Fibroblast of skin of scalp (primary cell): ENCODE measurements at places on chromosomes 2 and 18.

DNA sequence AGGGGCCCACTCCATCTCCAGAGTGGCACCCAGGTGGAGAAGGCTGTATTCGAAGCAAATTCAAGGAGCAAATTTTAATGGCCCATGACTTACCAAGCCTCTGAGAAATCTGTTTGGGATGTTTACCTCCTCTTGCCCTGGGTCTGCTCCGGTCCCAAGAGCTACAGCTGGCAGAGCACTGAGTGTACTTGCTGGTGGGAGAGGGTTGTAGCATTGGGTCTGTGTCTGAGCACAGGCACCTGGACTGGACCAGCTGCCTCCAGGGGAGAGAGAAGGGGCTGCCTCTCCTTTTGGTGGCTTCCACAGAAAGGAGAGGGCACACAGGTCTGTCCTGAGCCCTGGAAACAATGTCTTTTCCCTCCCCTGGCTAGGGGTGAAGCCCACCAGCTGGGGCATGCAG is 9.8 kb downstream of the EN1 start:
- no peak for DNase-seq

DNA sequence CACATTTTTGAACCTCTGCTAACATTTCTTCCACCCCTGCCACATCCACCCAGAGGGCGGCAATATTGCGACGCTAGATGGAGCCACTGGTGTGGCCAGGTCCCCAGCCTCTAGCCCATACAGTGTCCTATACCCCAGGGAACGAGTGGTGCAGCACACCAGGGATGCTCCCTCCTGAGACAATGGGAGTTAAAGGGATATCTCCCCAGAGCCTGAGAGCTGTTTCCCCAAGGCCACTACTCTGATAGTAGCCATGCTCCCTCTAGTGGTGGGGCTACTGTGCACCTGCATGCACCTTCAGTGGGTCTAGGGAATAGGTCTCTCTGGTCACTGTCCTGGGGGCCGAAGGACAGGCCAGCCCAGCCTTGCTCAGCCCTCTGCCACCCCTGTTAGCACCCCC is 336.4 kb upstream of the FSHR start:
- peak; percentile 4 for DNase-seq

DNA sequence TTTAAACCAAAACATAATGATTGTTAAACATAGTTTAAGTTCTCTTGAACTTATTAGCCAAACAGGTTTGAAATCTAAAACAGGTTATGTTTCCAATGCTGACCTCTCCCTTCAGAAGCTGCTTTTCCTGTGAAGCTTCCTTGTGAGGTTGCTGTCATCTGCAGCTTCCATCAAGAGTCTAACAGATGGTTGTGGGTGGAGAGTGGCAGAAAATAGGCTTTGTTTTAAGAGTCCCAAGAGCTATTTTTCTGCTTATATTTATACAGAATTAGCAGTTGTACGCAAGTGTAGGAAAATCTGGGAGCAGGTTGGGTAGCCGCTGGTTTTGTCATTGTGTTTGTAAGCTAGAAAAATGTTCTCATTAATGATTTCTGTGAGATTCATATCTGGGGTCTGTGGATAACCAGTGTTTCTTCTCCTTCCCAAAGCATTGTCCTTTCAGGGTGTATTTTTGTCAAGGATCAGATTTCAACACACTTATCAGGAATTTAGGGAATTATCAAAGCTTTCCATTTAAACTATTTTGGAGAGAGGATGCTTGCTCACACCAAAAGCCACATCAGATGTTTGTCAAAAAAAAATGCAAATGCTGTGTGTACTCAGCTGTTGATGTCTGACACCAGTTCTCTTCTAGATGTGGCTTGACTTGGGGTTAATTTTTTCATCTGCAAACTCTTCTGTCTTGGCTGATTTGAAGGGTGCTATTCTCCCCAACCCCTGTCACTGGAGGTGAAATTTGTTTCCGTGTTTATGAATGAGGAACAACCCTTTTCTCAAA is 78.1 kb upstream of the KIF5C start:
- DNase-seq = no peak

DNA sequence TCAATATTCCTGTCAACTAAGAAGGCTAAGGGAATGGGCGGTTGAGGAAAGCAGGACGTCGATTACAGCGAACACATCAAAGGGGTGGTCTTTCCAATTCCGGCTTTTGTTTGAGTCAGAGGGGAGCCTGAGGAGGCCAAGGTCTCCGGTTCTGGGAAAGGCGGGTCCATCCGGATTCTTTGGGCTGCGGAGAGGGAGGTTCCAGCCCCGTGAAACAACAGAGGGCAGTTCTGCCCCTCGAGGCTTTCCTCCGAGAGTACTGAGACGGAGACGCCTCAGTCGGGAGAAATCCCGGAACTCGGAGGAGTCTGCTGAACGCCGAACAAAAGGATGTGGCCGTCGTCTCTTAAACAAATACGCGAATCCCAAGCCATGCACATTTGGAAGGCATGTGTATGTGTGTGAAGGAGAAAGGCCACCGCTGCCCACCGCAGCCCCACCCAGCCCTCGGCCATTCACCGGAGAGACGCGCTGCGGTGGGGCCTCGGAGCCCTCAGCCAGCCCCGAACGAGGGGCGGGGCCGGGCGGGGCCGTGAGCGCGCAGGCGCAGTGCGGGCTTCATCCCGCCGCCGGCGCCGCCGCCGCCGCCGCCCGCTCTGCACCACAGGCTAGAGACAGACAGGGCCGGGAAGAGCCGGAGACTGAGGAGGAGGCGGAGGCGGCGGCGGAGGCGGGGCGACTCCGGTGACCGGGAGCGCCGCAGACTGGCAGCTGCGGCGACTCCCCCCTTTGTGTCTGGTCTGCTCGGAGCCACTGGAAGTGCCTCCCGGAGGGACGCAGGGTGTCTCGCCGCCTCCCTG is at the start of gene BMPR2:
TSS of gene BMPR2 (plus strand) at position 719 of the 800 bp plus-strand sequence. CDS start 1,148 bp downstream, outside the sequence.
- DNase-seq = peak; percentile 94

GRCh38 chr2:47810850-47811249 is 27.9 kb downstream of the MSH6 start:
- DNase-seq = no peak

DNA sequence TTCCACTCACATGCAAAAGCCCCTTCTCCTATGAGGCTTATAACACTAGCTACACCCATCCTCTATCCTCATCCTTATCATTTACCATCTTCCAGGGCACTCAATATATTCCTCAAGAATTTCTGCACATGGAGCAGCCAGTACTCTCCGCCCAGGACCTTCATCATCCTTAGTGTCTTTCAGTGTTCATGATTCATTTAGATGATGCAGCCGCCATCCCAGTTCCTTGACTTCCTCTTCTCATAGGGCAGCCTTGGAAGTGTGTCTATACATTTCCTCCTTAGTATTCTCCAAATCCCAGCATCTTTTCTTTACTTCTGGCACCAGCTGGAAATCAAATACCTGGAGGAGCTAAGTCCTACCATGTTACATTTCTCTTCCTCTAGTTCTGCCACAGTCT is 3.0 kb upstream of the ITSN2 start:
- DNase-seq = no peak

DNA sequence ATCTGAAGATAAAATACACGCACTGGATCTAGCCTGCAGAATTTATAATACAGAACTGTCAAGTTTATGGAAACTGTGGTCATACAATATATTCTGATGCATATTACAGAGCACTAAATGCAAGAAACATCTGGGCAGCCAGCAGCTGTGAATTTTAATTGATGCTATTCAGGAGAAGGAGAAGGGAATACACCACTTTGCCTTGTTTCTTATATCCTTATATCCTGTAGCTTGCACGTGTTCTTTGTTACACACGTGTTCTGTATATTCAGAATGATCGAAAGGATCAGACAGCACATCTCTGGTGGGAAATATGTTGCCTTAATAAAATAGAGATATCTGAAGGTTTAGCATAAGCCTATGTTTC is 335.8 kb downstream of the AGPS start:
- no peak for DNase-seq

DNA sequence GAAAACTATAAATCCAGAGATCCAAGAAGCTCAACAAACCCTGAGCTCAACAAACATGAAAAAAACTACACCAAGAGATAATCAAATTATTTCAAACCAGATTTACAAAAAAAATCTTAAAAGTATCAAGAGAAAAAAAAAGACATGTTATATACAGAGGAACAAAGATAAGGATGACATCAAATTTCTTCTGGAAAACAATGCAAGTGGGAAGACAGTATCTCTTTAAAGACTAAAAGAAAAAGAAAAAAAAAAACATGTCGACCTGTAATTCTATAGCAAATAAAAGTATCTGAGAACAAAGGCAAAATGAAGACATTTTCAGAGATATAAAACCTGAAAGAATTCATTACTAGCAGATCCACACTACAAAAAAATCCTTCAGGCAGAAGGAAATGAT is 21.3 kb downstream of the TMEM131 start:
- DNase-seq = no peak

DNA sequence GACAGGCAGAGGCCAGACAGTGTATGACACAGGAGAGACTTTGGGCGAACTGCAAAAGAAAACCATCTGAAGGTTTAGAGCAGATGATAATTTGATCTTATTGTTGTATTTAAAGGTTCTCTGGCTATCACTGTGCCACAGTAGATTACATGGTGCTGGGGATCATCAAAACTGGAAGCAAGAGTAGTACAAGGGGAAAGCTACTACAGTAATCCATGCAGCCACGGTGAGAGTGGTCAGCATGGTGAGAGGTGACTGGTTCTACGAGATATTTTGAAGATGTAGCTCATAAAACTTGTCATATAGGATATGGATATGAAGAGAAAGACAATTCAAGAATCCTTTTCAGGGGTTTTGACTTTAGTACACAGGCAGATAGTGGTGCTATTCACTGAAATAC is 194.8 kb upstream of the GULP1 start:
- no peak for DNase-seq

- no peak for DNase-seq
Observed at GRCh38 chr2:240817496-240818292, 2.3 kb downstream of the KIF1A start.

DNA sequence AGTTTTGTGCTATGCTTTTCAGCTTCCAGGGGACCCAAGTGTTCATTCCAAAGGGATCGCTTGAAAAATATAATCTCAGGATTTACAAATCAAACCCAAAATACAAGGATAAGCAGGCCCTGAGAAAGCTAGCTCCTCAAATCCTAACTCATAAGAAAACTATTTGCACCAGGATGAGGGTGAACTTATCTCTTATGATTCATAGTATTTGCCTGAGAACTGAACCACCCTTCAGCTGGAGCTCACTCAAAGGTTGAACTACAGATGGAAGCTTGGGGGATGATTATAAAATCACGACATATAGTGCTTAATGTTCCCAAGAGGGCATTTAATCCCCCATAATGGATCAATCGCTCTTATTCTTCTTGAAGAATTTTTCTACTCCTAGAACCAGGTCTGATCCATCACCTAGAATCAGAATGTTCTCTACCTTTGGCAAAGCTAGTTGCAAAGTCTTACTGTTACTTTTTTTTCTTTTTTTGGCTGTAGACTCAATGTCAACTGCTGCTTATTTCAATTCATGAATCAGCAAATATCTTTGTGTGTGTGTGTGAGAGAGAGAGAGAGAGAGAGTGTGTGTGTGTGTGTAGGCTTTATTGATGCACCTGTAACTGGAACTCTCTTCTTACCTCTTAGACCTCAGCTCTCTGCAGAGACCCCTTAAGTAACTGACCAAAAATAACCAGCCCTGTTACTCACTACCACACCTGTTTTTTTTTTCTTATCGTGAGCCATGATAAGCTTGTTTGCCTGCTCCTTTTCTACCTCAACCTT is 44.8 kb downstream of the ARL4C start:
- DNase-seq = peak; percentile 91

- no peak for DNase-seq
Observed at GRCh38 chr2:175218551-175218950, 37.0 kb upstream of the ATP5MC3 start.

- no peak for DNase-seq
Observed at GRCh38 chr2:11746807-11747459, 501 bp downstream of the LPIN1 start.

- no peak for DNase-seq
Observed at GRCh38 chr2:52844701-52845423, 922.7 kb upstream of the CHAC2 start.

DNA sequence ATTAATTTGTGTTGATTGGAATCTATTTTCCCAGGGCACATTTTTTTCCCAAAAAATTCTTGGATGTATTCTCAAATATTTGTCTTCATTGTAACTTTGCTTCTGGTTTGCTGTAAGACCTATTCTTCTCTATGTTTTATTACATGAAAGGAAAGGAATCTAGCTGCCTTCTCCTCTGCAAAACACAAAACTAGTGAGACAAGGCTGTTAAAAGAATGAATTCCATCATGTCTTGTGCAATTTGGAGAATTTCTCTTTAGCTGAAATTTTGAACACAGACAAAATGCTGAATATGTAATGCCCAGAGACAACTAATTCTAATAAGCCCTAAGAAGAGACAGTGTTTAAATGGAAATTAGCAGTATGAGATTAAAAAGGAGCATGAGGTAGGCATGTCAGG is 275.9 kb downstream of the CDH20 start:
- peak; percentile 65 for DNase-seq

DNA sequence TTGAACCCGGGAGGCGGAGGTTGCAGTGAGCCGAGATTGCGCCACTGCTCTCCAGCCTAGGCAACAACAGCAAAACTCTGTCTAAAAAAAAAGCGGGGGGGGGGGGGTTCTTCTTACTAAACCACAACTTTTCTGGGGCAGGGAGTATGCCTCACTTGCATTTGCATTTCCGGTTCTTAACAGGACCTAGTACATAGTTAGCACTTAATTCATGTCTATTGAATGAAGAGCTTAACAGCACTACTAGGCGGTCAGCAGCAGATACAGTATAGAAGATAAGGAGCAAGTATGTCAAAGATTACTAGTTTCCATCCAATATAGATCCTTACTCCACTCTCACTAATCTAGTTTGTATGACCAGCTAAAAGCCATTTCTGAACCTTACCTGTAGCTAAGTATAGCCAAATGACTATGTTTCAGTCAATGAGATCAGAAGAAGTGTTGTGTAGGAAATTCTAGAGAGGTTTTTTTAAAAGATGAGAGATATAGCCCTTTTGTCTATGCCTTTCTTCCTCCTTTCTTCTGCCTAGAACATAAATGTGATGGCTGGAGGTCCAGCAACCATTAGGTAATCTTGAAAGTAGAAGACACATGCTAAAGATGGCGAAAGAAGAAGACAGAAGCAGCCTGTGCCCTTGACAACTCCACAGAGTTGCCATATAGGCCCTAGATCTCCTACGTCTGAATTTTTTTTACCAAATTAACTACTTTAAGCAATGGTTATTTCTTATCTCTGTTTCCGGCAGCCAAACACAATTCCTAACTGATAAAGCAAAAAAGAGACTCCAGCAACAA is 11.3 kb downstream of the HYCC2 start:
- no peak for DNase-seq

- no peak for DNase-seq
Observed at GRCh38 chr18:35378574-35378896, 1.4 kb upstream of the ZNF396 start.

GRCh38 chr18:9711361-9712129 is 3.4 kb downstream of the RAB31 start:
- no peak for DNase-seq
